ENCODE measurements at places on chromosomes 5 and 9. TPM values are rescaled to one million over a fixed set of nuclear protein-coding genes. Genes with fewer than 3 reads are reported as not detected.

GAPT gene
- total RNA-seq: 0.11 TPM

TMEM38B gene
- 9.5 TPM for total RNA-seq

SARDH gene
- total RNA-seq: 183 TPM

DNA sequence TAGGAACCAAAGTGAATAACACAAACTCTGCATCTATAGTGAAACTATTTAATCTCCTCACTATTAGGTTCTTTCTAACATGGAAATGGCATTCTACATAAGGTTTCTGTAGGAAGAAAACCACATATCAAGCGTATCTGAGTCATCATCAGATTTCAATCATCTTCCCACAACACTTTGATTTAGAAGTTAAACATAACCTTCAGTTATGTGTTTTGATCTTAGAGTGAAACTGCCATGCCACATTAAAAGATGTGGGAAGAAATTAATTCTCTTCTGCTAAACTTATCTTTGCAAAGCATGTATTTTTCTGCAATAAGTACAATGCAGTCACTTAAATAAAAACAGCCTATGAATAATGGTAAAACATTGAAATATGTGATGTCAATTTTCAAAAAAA is 55.0 kb downstream of the MEF2C start:
- peaks cover 4% of the 10 kb centered on the region for H3K27me3 ChIP-seq
- no peaks in the 10 kb centered on the region for H3K36me3 ChIP-seq
- peak overlapping the region; percentile 45 for H3K27ac ChIP-seq
- no peak overlapping the region for H3K4me3 ChIP-seq

DNA sequence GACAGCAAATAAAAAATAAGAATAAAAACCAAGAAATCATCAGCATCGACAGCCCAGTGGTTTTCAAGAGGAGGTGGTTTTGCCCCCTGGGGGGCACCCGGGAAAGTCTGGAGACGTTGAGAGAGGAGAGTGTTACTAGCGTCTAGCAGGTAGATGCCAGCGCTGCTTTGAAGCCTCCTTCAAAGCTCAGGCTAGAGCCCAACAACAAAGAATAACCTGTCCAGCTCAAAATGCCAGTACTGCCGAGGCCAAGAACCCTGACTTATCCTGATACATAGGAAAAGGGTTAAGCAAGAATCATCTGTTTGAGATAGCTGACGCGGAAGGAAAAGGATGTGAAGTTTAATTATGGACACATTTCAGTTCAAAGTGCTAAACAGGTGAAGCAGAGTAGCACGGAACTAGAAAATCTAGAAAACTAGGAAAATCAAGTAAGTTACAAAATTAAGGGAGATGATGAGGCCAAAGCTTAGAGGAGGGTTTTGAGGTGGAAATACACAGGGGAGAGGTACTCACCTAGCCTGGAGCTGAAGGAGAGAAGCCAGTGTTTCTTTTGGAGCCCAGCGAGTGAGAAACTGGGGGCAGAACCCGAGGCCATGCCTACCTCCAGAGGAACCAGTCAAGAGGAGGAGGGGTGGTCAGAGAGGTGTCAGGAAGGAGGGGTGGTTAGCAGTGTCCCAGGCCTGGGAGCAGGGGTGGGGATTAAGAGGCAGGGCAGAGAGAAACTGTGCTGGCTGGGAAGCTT is 121.0 kb upstream of the RETREG1 start:
- H3K4me1 ChIP-seq: no peaks in the 10 kb centered on the region
- no peak overlapping the region for H3K27ac ChIP-seq
- H3K27me3 ChIP-seq: no peaks in the 10 kb centered on the region
- no peak for DNase-seq
- H3K4me3 ChIP-seq: no peak overlapping the region
- no peaks in the 10 kb centered on the region for H3K36me3 ChIP-seq

DNA sequence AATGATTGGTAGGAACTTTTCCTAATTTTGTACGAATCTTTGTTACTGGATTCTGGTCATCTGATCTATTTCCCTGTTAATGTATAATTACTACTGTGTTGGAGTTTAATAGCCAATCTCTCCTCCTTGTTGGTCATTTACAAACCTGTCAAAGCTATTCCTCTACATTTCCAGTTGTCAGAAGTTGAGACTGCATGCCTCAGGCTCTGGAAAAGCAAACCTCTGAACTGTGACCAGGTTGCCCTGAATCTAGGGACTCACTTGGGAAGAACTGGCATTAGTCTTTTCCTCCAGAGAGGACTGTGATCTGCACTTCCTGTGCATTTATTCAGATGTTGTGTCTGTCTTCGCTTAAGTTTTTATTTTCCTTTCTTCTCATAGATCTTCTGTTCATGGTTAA is 16.1 kb downstream of the PDLIM4 start:
- no peak overlapping the region for H3K27ac ChIP-seq
- H3K27me3 ChIP-seq: no peaks in the 10 kb centered on the region
- no peaks in the 10 kb centered on the region for H3K4me1 ChIP-seq

- DNase-seq: no peak
- H3K4me3 ChIP-seq: no peak overlapping the region
- H3K36me3 ChIP-seq: peaks cover 22% of the 10 kb centered on the region
- no peaks in the 10 kb centered on the region for H3K27me3 ChIP-seq
- no peak overlapping the region for H3K27ac ChIP-seq
These were observed 35.3 kb downstream of the NDFIP1 start for GRCh38 chr5:142143878-142144277.

GRCh38 chr5:147223948-147224791 is 10.7 kb upstream of the STK32A start:
- no peaks in the 10 kb centered on the region for H3K27me3 ChIP-seq
- H3K27ac ChIP-seq: no peak overlapping the region
- no peaks in the 10 kb centered on the region for H3K36me3 ChIP-seq
- H3K4me3 ChIP-seq: no peak overlapping the region
- DNase-seq: no peak

DNA sequence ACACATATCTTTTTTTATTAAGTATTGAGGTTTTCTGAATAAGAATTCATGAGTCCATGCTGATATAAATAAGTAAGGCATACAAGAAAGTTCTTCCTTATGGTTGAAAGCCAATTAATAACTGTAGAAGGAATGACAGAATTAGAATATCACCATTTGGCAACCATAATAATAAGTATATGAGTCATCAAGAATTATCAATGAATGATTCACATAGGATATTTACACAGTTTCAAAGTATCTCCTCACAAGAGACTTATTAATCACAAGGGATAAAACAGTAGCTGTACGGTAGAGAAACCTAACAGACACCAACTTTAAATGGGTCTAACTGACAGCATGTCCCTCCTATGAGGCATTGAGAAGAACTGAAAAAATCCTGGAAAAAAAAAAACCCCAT is 161.6 kb downstream of the NR3C1 start:
- H3K4me1 ChIP-seq: no peaks in the 10 kb centered on the region
- H3K27me3 ChIP-seq: no peaks in the 10 kb centered on the region
- DNase-seq: no peak
- no peaks in the 10 kb centered on the region for H3K36me3 ChIP-seq
